ENCODE measurements at places on chromosomes 5 and 9. TPM values are rescaled to one million over a fixed set of nuclear protein-coding genes. Genes with fewer than 3 reads are reported as not detected.
A peak's percentile ranks its signal among the peaks of the same experiment; 100 is the strongest.

GRCh38 chr5:163586531-163586956, 81.1 kb downstream of the MAT2B start:
- H3K27me3 ChIP-seq, result no peaks in the 10 kb centered on the region
- H3K4me3 ChIP-seq, result no peak overlapping the region
- no peaks in the 10 kb centered on the region for H3K4me1 ChIP-seq
- H3K27ac ChIP-seq, result no peak overlapping the region
- no peak for DNase-seq
- H3K36me3 ChIP-seq, result no peaks in the 10 kb centered on the region

GRCh38 chr5:170861917-170862766, at the start of gene RANBP17:
RANBP17 (plus strand) TSS chr5:170862018.
- no peak within 1 kb of the TSS for H3K27ac ChIP-seq
- no peak for DNase-seq
- peaks cover 23% of the 10 kb centered on the region for H3K27me3 ChIP-seq
- no peaks in the 10 kb centered on the region for H3K4me1 ChIP-seq
- H3K4me3 ChIP-seq, result peak within 1 kb of the TSS; percentile 33

The SPATA31D4 gene
- polyA plus RNA-seq, result 0.05 TPM

DNA sequence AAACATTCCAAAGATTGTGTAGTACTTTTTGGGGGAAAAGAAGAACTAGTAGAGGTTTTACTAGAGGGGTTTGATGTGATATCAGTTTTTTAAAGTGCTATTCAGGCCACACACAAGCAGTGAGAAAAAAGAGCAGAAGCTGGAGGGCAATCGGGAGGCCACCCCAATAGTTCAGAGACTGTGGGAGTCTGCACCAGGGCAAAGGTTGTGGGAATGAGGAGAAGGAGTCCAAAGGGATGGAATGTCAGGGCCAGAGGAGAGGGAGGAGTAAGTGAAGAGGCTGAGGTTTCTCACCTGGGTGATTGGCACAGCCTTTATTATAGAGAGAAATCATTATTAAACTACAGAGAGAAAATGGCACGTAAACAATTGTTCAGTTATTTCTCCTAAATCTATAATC, 134.9 kb upstream of the RAD23B start:
- H3K36me3 ChIP-seq, result no peaks in the 10 kb centered on the region
- H3K27me3 ChIP-seq, result no peaks in the 10 kb centered on the region
- no peak overlapping the region for H3K27ac ChIP-seq
- DNase-seq, result no peak
- no peak overlapping the region for H3K4me3 ChIP-seq
- no peaks in the 10 kb centered on the region for H3K4me1 ChIP-seq

DNA sequence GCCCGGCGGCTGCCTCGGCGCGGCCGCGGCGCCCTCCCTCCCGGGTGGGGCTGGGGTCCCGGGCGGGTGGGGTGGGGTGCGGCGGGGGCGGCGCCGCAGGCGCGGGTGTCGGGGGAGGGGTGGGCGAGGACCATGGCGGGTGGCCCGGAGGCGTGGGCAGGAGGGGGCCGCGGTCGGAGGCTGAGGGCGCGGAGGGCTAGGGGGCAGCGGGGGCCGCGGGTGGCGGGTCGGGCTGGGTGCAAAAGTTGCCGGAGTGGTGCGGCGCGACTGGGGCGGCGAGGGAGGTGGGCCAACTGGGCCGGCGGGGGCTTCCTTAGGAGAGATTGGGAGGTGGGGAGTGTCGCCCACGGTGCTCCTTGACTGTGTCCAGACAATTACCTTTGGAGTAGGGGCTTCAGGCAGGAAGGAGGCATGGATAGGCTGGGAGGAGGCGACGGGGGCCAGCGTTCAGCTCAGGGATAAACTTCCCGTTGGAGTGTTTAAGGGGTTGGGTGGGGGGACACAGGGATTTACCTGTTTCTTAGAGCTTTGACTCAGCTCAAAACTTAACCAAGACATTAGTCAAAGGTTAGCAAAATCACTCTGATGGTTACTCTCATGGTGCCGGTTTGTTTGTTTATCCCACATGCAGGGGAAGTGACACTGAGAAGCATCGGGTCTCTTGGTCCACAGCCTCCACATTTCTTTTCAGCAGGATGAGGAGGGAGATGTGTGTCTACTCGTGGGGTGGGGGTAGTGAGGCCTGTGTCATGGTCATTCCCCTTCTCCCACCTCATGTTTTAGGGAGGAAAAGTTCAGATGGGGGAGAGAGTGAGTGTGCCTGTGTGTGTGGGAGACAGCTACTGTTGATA, 859 bp downstream of the CSNK1G3 start:
- peak overlapping the region; percentile 92 for H3K27ac ChIP-seq
- no peaks in the 10 kb centered on the region for H3K27me3 ChIP-seq
- H3K36me3 ChIP-seq, result no peaks in the 10 kb centered on the region
- no peak for DNase-seq
- no peaks in the 10 kb centered on the region for H3K4me1 ChIP-seq

The FBXL7 gene
- polyA plus RNA-seq, result 2.7 TPM

The SHLD3 gene
- 5.6 TPM for polyA plus RNA-seq
